ENCODE measurements at places on chromosomes 11 and 22. TPM values are rescaled to one million over a fixed set of nuclear protein-coding genes. Genes with fewer than 3 reads are reported as not detected.

GRCh38 chr11:64865286-64866172 lies 12.9 kb downstream of the EHD1 start:
- DNase-seq: peak; percentile 62

DNA sequence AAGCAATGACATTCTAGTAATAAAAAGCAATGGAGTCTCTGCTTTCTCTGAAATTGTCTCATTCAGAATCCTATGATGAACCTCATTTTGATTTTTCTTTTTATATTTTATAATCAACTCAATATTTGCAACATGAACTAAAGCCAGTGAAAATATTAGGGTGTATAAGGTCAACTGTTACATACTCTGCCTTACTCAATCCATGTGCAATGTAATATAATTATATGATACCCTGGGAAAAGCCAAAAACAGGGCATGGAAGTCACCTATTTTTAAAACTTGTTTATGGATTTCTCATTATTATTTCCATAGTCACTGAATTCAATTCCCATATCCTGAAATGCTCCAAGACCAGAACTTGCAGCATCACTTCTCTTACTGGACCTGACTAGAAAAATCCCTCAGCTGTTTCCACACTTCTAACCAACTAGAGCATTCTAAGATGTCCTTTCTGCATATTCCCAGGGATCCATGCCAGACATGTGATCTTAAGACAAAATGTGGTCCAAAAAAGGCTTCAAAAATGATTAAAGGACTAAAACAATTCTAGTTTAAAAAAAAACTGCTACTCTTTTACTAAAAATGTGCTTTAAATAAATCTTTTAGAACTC lies 97.3 kb downstream of the GUCY1A2 start:
- no peak for DNase-seq

DNA sequence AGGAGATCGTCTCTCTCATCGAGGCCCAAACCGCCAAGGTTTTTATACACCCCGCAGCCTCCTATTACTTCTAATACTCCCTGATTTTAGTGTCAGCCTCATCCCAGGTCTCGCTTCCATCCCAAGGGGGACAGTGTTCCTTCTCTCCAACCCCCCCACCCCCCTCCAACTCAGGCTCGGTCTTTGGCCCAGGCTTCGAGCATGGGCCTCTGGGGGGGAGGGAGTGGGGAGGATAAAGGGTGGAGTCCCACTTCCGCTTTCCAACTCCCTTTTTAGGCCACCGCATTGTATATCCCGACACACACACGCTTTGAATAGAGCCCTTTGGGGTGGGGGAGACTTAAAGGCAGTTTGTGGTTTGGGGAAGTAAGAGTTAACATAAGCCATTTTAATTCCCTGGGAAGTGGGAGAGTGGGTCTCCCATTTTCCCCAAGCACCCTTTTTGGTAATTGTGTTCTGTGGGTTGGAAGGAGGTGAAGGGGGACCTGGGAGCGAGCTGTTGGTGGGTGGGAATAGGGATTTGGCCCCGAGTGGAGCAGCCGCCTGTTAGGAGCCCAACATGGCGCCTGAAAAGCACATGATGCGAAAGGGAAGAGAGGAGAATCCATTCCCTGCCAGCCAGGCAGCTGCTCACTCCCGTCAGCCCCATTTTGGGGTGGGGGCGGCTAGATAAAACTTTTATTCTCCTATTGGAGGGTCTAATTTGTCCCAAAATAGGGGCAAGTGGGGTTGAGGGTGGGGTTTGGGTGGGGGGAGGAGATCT lies 844 bp downstream of the PCF11 start:
- DNase-seq: peak; percentile 53

GRCh38 chr11:107041088-107041444 lies 22.8 kb upstream of the GUCY1A2 start:
- peak; percentile 33 for DNase-seq

DNA sequence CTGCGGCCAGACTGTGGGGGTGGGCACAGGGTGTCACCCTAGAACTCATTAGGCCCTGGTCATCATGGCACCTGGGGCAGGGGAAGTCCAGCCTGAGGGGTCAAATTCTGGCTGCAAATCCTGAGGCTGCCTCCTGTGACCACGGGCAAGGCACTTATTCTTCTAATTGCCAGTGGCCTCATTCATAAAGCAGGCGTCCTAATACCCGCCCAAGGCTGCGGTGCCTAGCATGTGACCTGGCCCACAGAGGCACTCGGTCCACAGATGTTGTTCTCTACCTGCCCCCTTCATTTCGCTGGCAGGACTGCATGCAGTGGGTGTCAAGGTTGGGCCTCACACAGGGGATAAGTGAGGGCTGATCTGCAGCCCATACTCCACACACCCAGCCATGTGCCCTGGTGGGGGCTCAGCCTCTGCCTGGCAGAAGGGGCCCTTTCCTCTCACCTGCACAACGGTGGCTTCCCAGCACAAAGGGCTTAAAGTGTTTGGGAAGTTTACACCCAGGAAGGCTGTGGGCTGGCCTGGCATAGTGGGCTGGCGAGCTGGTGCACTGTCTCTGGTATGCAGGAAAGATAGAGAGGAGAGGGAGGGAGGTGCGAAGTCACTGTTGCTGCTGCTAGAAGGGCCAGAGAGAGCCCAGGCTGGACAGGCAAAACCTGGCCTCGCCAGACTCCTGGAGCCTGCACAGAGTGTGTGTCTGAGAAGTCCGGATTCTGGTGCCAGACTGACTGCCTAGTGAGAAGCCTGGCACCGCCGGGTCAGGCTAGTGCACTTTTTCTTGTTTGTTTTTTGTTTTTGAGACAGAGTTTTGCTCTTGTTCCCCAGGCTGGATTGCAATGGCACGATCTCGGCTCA lies 3.2 kb downstream of the MPST start:
- no peak for DNase-seq

GRCh38 chr22:38423512-38424503 lies 31.2 kb downstream of the KCNJ4 start:
- no peak for DNase-seq

DNA sequence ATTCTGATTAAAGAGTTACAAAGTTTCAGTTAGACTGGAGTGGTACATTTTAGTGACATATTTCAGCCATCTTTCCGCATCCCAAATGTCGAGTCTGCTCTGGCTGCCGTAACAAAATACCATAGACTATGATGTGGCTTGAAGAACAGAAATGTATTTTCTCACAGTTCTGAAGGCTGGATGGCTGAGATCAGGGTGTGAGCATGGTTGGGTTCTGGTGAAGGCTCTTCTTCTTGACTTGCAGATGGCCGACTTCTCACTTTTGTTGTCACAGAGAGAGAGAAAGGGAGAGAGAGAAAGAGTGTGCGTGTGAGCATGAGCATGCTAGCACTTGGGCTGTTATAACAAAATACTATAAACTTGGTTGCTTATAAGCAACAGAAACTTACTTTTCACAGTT lies 335.4 kb upstream of the RAG2 start:
- DNase-seq: no peak

- no peak for DNase-seq
These were observed 33.3 kb downstream of the NF2 start for GRCh38 chr22:29636751-29637150.

The PHOX2A gene
- not detected for total RNA-seq

The OR51I1 gene
- not detected for total RNA-seq

The GRIK4 gene
- total RNA-seq: not detected
